ENCODE measurements at places on chromosomes 7 and 10. TPM values are rescaled to one million over a fixed set of nuclear protein-coding genes. Genes with fewer than 3 reads are reported as not detected.

SOSTDC1 gene
- polyA plus RNA-seq: 47.4 TPM

ITGA8 gene
- 38.3 TPM for polyA plus RNA-seq

FOXK1 gene
- polyA plus RNA-seq: 19.8 TPM

ATRNL1 gene
- polyA plus RNA-seq: 27.2 TPM

CALY gene
- 0.70 TPM for polyA plus RNA-seq

COL26A1 gene
- 22.3 TPM for polyA plus RNA-seq

HIBADH gene
- 105 TPM for polyA plus RNA-seq

C10orf105 gene
- polyA plus RNA-seq: 0.13 TPM

EFCAB10 gene
- polyA plus RNA-seq: 2.2 TPM

HACD1 gene
- polyA plus RNA-seq: 15.4 TPM

NKX1-2 gene
- polyA plus RNA-seq: not detected

NRAP gene
- polyA plus RNA-seq: 0.03 TPM

ERV3-1 gene
- 59.5 TPM for polyA plus RNA-seq

SLC26A5 gene
- 0.65 TPM for polyA plus RNA-seq

WIPF3 gene
- 5.6 TPM for polyA plus RNA-seq

ACSL5 gene
- 4.7 TPM for polyA plus RNA-seq

IGFBP3 gene
- polyA plus RNA-seq: 73.6 TPM

FAM24B gene
- 4.4 TPM for polyA plus RNA-seq

ADAM12 gene
- polyA plus RNA-seq: 22.5 TPM
